ENCODE measurements at places on chromosomes 13 and 19.

DNA sequence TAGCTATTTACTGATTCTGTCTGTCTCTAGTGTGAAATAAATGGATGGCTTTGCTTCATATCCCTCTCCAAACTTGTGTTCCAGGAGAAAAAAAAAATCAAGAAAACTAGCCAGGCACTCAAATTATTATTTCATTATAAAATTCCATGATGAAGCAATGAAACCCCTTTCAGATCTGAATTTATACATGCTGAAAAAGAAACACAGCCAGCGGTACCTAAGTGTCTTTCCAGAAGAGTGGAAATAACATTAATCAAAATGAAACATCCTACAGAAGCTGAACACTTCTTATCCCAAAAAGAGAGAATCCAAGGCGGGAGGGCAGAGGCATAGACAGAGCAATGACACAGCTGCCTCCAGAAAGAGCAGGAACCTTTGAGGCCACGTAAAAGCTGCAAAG, 15.9 kb downstream of the ENOX1 start:
- no peak for DNase-seq

DNA sequence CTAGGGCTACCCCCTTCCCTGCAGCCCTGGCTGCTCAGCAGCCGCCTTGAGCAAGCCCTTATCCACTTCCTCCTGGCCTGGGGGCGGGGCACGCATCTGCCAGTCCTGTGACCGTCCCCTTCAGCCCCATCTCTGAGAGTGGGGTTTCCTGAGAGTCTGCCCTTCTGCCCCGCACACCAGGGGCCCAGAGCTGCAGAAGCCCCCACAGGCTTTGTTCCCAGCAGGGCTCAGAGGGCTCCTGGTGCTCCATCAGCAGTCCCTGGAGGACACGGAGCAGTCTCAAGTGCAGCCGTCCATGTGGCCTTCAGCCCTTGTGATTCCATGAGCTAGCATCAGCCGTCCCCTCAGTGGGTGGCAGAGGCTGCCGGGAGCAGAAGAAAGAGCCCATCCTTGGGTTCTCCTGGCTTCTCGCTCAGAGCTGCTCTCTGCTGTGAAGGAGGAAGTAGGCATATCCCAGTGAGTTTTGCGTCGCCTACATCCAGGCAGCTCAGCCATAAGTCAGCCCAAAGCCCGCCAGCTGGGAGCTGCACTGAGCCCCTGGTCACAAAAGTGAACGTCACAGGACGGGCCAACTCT, 16.3 kb downstream of the MYO9B start:
- no peak for DNase-seq

GRCh38 chr13:51292000-51292565, 47.4 kb upstream of the SERPINE3 start:
- no peak for DNase-seq

GRCh38 chr13:80840316-80840976, 499.5 kb upstream of the SPRY2 start:
- peak; percentile 82 for DNase-seq

DNA sequence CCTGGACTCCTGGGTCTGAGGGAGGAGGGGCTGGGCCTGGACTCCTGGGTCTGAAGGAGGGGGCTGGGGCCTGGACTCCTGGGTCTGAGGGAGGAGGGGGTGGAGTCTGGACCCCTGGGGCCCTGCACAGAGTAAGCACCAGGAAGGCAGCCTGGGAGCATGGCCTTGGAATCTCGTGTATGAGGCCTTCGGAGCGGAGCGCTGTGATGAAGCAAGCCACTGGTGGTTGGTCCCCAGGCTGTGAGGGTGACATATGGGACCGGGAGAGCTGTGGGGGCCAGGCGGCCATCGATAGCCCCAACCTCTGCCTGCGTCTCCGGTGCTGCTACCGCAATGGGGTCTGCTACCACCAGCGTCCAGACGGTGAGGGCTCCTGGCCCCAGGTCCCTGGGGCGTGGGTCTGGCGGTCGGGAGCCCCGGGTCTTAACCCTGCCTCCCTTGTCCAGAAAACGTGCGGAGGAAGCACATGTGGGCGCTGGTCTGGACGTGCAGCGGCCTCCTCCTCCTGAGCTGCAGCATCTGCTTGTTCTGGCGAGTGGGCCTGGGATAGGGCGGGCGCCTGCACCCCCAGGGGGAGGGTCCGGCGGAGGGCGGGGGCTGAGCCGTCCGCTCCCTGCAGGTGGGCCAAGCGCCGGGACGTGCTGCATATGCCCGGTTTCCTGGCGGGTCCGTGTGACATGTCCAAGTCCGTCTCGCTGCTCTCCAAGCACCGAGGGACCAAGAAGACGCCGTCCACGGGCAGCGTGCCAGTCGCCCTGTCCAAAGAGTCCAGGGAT, 918 bp downstream of the TMEM190 start:
- no peak for DNase-seq

GRCh38 chr13:35524171-35524570, 47.7 kb upstream of the MAB21L1 start:
- DNase-seq: no peak

DNA sequence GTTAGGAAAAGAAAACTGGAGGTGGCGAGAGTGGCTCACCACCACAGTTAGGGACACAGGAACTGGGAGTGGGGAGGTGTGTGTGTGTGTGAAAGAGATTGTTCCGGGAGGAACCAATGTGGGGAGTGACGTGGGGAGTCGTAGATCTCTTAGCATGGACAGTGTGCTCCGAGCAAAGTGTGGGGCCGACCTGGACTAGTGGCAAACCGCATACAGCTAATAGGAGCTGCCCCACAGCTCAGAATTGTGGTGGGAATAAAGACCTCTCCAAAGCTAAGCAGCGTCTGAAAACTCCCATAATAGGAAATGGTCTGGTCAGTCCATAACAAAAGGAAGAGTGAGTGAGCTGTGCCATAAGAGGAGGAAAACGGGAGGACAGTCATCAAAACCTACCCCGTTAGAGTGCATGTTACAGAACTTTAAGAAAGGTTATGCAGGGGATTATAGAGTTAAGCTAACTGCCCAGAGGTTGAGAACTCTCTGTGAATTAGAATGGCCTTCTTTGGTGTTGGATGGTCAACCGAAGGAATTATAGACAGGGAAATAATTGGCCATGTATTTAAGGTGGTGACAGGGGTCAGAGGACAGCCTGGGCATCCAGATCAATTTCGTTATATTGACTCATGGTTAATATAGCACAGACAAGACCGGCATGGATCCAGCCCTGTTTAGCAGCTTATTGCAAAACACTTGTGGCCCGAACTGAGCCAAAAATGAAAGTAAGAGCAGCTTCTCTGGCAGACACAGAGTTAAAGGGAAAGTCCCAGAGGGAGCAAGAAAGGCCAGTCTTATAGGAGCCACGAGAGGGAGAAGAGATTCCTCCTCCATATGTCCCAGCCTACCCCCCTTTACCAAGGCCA, 8.9 kb upstream of the SLC15A1 start:
- DNase-seq: no peak

GRCh38 chr19:5536337-5536894, 31.3 kb downstream of the TINCR start:
- DNase-seq: peak; percentile 94

GRCh38 chr13:83880275-83881139, 1.8 kb downstream of the SLITRK1 start:
- DNase-seq: no peak

GRCh38 chr19:45368737-45369340, 1.5 kb downstream of the ERCC2 start:
- DNase-seq: no peak

DNA sequence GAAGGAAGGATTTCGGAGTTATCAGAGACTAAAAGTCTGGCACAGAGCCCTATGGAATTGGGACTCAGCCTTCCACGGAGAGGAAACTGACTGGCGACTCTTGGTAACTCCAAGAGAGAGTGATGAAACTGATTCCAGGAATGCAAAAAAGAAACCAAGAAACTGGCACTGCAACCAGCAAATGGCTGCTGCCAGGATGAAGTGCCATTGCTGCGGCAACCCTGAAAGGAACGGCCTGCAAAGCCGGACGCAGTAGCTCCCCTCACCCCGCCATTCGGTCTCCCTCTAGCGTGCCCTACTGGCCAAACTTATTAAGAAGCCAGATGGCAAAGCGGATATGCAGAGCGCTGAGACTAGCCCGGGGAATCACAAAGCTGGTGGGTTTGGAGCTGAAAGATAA, 236.0 kb downstream of the PCDH9 start:
- DNase-seq: no peak

GRCh38 chr19:39637891-39638290, 17.8 kb upstream of the LGALS16 start:
- DNase-seq: no peak

GRCh38 chr13:76903544-76904162, 17.4 kb upstream of the KCTD12 start:
- DNase-seq: peak; percentile 54

DNA sequence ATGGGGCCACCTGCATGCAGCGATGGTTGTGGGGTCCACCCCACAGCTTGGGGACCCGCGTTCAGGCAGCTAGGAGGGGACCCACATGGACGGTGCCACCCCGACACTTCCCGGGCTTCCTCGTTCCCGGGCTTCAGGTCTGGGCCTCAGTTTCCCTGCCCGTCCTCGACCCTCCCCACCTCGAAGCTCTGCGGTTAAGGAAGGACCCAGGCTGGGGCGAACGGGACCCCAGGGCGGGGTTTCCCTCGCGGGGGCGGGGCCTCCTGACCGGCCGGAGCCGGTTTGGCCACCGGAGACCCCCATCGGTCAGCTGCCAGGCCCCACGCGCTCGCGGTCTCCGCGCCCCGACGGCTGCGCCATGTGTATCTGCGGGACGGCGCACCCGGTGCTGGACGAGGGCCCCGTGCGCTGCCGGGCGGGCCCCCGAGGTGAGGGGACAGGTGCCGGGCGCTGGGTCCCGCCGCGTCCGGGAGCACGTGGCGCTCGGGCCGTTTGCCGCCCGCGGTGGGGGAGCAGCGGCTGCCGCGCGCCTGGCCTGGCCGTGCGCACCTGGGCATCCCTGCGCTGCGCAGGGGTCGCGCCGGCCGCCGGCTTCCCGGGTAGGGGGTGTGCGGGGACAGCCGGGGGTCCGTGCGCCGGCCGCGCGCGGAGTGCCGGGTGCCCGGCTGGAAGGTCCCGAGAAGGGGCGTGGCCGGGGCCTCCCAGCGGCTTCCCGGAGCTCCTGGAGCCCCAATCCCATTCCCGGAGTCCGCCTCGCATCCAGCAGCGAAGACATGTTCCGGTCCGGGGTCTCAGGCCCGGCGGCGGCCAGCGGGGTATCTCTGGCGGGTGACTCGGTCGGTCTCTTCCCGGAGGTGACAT, 4.2 kb downstream of the ARHGAP45 start:
- no peak for DNase-seq

DNA sequence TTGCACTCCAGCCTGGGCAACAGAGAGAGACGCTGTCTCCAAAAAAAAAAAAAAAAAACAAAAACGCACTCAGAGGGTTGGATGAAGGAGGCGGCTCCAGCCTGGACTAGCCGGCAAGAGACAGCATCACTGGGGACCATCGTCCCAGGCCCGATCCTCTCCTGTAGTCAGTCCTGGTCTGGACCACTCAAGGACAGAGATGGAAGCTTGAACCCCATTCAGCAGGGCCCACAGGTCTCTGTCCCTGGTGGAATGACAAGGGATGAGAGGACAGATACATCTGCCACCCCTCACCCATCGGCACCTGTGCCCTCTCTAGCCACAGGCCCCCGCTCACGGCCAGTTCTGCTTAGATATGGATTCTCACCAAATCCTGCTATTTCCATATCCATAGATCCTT, 14.0 kb downstream of the ADGRE5 start:
- DNase-seq: no peak

- DNase-seq: no peak
Measured at GRCh38 chr13:34886121-34886875, 55.8 kb upstream of the NBEA start.

- no peak for DNase-seq
Measured at GRCh38 chr13:52844836-52845235, 3.6 kb downstream of the PCDH8 start.

DNA sequence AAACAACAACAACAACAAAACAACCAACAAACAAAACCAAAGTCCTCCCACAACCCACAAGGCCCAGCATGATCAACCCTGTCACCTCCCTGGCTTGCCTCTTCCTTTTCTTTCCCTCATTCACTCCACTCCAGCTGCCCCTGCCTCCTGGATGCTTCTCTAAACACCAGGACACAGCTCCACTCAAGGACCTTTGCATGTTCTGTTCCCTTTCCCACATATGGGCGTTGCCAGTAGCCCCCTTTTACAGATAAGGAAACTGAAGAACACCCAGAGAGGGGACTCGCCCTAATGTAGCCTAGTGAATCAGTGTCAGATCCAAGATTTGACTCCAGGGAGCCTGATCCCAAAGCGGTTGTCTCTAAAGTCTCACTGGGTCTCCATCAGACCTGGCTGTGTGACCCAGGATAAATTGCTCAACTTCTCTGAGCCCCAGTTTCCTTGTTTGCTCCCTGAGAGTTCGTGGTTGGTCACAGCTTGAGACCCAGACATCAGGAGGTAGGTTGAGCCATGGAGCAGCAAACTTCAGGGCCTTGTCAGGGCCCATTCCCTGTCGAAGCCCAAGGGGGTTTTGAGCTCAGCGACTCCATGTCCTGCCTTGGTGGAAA, 3.0 kb upstream of the DOCK6 start:
- DNase-seq: no peak

DNA sequence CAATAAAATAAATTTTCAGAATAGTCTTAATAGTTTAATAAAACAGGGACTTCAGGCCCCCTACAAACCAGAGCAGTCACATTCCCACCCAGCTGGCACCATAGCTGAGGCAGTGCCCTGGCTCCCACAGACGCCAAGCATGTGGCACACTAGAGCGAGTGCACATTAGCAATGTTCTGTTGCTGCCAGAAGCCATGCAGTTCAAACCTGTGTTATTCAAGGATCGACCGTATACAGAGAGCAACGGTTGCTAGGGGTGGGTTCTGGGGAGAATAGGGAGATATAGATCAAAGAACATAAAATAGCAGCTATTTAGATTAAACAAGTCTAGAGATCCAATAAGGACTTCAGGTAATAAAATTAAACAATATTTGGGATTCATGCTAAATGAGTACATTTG, 419.3 kb upstream of the KLHL1 start:
- DNase-seq: no peak

DNA sequence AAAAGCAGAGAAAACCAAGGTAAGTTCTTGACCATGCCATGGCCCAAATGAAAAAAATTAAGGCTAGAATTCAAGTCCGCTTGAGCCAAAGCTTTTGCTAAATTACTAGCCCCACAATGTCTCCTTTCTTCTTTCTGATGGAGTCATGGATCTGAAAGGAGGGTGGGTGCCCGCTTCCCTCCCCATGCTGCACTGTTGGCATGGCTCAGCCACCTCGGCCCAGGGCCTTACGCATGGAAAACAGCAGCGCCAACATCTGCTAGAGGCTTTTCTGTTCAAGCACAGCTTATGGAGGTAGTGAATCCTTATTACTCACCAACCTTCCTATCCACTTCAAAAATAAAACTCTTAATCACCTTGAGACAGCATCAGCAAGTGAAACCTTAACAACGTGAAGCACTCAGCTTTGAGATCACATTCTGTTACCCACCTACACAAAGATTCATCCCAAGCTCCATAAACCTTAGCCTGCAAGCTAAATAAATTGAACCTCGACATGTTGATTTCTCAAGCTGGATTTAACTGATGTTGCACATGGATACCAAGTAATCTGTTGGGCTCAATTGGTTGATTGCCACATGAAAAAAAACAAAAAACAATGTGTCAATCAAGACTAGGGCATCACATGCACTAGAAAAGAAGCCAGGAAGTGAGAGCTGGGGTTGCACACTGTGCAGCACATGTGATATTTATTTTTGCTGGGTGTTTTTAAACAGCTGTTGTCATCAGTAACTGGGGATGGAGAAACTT, 43.4 kb downstream of the TPT1 start:
- DNase-seq: no peak

Data from COR-L47 (cell line).